Stimulated activated CD4-positive, alpha-beta T cell treated with anti-CD3 and anti-CD28 coated beads, TNF-alpha, amount 100 ng/mL, for 24 hours (primary cell): ENCODE measurements at places on chromosomes 16 and 17.

- peak; percentile 46 for DNase-seq
These were observed 11.2 kb downstream of the GALK1 start for GRCh38 chr17:75753514-75754377.

GRCh38 chr17:45052052-45052772, 780 bp upstream of the DCAKD start:
- peak; percentile 41 for DNase-seq

DNA sequence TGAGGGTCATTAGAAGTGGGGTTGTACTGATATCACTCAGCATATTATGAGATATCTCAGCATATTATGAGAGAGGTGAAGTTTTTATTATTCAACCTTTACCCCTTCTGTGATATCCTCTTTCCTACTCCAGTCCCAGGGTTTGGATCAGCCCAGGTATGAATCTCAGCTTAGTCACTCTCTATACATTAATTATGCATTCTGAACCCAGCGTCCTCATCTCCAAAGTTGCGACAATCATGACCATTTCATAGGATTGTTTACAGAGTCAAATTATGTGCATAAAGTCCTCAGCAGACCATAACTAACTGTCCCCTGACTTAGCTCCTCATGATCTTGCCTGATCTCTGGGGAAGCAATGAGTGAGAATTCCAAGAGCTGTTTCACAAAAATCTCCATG, 20.5 kb upstream of the BLMH start:
- DNase-seq: no peak

- no peak for DNase-seq
These were observed 106.8 kb downstream of the DNAH9 start for GRCh38 chr17:11705111-11705510.

DNA sequence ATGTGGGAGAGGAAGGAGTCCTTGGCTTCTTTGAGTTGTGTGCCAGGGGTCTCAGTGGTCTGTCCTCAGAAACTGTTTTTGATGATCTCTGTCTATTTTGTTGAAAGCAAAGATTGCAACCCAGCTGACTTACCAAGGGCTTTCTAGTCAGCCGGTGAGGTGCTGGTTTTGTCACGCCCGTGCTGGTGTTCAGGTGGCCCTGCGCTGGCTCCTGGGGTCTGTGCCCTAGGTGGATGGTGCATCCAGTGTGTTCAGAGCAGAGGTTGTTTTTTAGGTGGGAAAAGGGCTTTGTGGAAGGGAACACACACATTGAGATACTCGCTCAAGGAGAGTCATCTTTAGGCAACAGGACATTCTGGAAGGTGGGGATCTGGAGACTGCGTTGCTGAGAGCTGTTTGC, 51.0 kb downstream of the BANP start:
- no peak for DNase-seq

DNA sequence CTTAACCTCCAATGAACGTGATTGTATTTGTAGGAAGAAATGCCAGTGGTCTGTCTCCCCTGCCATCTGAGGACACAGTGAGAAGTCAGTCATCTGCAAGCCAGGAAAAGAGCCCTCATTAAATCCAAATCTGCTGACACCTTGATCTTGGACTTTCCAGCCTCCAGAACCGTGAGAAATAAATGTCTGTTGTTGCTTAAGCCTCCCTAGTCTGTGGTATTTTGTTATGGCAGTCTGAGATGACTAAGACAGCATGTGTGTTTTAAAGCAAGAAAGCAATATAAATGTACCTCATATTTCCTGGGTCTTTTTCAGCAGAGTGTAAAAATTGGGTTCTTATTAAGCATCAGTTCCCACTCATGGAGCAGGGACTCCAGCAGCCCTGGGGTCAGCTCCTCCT, 177.9 kb upstream of the NLRP1 start:
- no peak for DNase-seq

DNA sequence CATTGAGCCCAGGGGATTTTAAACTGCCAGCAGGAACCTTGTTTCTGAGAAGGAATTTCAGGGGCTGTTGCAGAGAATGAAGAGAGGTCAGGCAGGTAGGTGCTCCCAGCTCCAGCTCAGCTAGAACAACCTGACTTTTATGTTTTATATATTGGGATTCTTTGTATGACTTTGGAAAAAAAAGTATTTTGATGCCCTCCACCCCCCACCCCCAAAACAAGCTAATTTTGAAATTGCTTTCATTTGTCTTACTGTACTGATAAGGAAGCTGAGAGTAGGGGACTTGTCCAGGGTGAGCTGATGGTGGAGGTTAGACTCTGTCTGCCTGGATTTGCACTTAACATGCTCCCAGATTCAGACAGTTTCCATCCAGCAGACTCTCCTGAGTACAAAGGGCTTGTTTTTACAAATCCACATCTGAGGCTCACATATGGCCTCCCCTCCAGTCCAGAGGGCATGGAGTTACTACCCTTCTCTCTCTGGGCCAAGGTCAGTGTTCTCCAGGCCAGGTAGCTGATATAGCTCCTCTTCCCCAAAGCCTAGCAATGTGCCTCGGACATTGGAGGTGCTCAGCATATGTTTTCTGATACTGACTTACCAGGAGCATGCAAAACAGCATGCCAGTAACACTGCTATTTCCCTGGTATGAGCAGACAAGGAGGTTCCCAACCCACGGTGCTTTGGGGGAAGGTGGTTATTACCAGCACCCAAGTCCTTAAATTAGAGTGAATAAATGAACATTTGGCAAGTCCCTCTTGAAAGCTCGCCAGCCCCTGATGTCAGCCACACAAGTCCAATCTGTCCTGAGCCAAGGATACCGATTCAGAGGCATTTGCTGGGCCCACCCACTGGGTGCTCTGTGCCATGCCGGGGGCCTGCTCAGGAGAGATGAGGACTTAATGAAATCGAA, 11.3 kb downstream of the STX1B start:
- no peak for DNase-seq

GRCh38 chr17:50624321-50624934, 10.3 kb upstream of the ABCC3 start:
- DNase-seq: no peak

DNA sequence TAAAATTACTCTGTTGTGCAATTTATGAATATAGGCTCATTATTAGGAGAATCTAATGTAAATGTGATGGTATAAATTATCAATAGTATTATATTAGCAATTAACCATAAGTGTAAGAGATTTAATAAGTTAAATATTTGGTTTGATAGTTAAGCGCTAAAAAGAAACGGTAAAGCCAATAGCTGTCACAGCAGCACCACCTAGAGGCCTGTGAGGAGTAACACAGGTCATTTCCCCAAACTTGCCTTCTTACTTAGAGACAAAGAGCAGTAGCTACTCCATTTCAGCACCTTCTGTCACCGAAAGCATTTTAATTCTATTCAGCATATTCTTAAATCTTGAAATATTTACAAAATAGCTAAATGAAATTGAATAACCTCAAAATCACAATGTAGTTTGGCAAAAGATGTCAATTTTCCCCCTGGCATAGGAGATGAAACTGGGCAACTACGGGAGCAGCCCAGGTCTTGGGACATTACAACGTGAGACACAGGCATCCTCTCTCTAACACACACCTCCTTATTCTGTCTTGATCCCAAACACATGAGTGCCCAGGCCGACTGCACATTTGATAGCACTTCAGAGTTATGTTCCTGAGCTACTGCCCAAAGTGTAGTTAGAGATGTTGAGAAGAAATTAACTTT, 14.3 kb upstream of the DYNLRB2 start:
- peak; percentile 25 for DNase-seq

GRCh38 chr16:10827691-10828341, 9.2 kb upstream of the TVP23A start:
- no peak for DNase-seq

DNA sequence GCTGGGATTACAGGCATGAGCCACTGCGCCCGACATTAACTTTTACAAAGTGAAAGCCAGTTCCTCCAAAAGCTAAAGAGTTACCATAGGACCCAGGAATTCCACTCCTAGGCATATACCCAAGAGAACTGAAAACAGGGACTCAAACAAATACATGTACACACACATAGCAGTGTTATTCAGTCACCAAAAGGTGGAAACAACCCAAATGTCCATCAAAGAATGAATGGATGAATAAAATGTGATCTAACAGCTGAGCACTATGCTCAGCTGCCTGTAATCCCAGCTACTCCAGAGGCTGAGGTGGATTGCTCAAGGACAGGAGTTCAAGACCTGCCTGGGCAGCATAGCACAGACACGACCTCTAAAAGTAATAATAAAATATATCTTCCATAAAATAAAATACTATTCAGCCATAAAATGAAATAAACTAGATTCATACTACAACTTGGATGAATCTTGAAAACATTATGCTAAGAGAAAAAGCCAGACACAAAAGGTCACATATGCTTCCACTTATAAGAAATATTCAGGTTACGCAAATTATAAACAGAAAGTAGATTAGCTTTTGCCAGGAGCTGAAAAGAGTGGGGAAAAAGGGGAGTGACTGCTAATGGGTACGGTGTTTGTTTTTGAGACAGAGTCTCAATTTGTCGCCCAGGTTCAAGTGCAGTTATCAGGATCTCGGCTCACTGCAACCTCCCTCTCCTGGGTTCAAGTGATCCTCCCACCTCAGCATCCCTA, 9.3 kb upstream of the USP7 start:
- DNase-seq: no peak

- no peak for DNase-seq
These were observed 28.5 kb upstream of the ERN1 start for GRCh38 chr17:64158406-64158805.

GRCh38 chr17:37824534-37825485, 80.0 kb upstream of the HNF1B start:
- no peak for DNase-seq
